ENCODE measurements at places on chromosomes 12 and 14.
A peak's percentile ranks its signal among the peaks of the same experiment; 100 is the strongest.

- DNase-seq = no peak
Observed at GRCh38 chr14:86166541-86166940, 636.6 kb downstream of the FLRT2 start.

DNA sequence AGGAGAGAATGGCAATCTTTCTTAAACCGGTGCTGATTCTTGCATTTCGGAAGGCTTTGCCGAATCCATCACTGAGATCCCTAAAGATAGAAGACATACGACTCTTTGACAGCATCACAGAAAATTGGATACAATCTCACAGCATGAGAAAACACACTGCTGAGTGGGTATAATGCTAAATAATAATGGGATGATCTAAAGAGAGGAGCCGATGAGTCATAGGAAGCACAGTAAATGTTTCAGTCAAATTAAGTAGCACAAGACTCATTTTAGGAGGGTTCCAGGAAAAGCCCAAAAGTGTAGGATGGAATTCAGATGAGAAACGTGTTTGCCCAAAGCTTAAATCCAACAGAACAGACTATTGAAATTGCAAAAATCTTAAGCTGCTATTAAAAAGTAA is 81.7 kb downstream of the CPNE8 start:
- DNase-seq = no peak

DNA sequence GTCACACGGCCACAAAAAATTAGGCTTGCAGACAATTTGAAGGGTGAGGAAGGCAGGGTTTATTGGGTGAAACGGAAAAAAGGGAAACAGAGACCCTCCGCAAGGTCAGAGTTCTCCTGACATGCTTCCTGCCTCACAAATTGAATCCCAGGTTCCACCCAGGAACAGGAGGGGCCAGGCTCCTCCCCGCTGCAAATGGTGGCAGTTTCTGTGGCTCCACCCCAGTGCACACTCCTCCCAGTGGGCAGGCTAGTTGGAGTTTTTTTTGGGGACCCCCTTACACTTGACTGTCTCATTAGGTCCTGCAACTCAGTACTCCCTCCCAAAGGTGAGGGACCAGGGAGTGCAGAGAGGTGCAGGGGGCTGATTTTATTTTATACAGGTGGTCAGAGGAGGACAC is 39.4 kb upstream of the PPP1CC start:
- no peak for DNase-seq

DNA sequence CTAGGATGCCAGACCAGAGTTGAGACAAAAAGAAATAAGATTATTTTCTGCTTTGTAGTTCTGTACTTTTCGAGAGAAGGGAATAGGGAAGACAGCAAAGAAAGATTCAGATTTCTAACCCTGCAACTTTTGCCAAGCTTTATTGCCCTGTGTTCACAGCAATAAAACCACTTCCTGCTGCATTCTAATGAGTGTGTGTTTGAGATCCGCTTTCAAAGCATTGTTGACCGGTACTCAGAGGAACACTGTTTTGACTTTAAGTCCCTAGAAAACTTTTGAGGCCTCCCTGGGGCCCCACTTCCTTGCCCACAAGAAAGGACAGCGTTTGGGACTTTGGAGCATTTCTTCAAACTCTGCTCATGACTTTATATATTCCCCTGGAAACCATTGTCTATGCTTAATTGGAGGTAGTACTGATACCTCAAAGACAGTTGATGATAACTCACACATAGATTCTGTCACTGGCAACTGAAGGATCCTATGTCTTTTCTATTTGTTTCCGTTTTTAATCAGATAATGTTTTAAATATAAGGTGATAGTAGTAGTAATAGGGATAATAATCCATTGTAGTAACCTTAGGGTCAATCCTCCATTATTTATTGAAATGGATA is 1.3 kb downstream of the RNASE6 start:
- DNase-seq = no peak

GRCh38 chr14:102351023-102351422 is 11.7 kb downstream of the CINP start:
- no peak for DNase-seq

DNA sequence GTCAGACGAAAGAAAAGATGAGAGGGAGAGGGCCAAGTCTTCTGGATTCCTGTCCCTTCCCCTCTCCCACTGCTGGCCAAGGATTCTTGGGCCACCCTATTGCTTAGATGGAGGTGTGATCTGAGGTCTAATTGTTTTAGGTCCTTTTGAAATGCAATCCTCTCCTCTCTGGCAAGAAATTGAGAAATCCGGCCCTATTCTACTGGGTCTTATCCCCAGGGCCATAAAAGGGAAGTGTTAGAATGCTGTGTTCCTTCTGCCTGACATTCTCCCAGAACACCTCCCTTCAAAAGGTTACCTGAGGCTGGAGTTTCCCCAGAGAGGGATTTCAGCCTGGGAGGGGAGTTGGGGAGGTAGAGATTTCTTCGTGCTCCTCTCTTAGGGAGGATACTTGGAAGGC is 4.4 kb downstream of the WNT5B start:
- no peak for DNase-seq

DNA sequence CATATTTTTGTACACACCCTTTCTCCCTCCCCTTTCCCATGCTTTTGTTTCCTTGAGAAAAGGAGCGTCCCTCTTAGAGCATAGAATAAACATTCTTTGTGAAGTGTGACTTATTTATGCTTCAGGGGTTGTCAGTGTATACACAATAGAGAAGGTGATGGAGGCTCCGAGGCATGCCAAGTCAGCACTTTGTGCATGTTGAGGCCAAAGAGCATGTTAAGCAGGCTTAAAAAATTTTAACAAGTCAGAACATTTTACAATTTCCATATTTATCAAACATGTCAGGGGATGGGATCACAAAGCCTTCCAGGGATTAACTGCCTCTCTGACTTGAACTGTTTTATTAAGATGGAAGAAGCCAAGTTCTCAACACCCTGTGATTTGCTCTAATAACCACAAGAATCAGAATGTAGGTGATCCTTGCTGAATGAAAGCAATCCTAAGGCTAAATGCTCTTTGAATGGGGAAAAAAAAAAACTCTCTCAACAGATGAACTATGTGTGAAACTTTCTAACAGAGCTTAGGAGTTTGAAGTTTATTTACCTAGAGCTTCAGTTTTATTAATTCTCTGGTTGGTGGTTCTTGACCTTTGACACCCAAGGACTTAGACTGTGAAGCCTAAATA is 223.1 kb downstream of the RAD51B start:
- no peak for DNase-seq

DNA sequence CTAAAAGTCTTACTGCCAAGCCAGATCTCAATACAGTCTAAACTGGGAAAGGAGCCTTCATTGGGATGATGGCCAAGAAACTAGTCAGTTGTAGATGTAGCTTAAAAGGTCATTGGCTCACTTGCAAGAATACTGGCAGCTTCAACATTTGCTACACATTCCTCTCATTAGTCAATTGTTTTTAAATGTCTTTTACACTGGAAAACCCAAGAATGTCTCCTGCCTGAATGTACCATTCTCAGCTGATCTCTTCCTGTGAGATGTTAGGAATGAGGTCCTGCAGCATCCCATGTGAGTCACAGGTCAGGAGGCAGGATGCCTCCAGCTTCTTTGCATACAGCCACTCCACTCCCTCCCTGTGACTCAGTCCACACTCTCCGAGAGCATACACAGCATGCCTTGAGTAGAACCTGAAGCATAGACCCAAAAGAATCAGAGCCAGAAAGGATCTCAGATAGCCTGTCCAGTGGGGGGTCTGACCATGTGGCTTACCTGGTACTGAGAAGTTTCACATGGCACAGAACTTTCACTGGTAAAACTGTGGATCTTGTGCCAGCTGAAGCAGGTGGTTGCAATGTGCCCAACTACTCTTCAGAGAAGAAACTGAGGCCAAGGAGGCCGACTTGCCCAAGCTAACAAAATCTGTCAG is 56.0 kb upstream of the HECTD1 start:
- DNase-seq = no peak

- DNase-seq = no peak
Observed at GRCh38 chr12:38053655-38054464, 262.7 kb upstream of the ALG10B start.

GRCh38 chr12:131091976-131092691 is 138.4 kb downstream of the ADGRD1 start:
- DNase-seq = peak; percentile 65

GRCh38 chr14:94767321-94767878 is 2.5 kb downstream of the GSC start:
- DNase-seq = no peak

GRCh38 chr14:34300882-34301734 is 160.9 kb downstream of the SPTSSA start:
- DNase-seq = no peak

GRCh38 chr12:43226151-43226550 is 325.9 kb downstream of the ADAMTS20 start:
- no peak for DNase-seq

DNA sequence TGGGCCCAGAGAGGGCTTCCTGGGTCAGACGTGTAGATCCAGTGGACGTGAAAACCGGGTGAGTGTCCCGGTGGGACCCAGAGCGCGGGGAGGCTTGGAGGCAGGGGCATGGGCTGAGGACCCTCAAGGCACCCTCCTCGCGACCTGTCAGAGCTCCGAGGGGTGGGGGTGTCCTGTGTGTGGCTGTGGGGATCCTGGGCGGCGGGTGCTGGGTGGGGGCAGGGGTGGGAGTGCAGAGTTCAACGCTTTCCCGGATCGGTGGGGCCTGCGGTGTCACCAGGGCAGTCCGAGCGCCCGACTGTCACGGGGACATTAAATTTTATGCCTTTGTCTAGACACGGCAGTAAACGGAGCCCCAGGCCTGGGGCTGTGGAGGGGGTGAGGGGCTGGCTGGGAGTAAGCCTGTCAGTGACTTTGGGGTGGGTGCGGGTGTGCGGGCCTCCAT is 1.0 kb downstream of the TMEM121 start:
- no peak for DNase-seq

DNA sequence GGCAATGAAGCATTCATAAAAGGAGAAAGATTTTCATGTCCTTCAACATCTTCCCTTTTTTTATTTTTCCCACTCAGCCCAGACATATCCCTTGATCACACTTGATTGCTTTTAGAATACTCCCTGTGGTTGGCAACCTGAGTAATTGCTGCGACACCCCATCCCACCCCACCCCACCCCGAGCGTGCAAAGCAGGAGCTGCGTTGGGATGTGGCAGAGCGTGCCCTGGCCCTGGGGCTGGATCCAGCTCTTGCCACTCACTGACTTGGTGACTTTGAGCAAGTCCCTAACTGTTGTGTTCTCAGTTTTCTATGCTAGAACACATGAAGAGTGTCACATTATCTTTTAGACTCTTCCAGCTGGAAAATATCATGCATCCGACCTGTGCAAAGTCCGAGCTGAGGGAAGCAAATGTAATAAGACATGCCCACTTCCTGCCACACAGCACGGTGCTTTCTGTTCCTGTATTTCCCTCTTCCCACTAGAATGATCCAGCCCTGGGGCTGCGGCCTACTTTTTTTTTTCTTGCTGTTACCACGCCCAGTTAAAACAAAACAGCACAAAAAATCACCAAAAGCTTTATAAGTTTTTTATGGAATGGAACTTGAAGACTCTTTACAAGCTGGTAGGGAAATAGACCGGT is 4.0 kb downstream of the ASCL4 start:
- DNase-seq = no peak

DNA sequence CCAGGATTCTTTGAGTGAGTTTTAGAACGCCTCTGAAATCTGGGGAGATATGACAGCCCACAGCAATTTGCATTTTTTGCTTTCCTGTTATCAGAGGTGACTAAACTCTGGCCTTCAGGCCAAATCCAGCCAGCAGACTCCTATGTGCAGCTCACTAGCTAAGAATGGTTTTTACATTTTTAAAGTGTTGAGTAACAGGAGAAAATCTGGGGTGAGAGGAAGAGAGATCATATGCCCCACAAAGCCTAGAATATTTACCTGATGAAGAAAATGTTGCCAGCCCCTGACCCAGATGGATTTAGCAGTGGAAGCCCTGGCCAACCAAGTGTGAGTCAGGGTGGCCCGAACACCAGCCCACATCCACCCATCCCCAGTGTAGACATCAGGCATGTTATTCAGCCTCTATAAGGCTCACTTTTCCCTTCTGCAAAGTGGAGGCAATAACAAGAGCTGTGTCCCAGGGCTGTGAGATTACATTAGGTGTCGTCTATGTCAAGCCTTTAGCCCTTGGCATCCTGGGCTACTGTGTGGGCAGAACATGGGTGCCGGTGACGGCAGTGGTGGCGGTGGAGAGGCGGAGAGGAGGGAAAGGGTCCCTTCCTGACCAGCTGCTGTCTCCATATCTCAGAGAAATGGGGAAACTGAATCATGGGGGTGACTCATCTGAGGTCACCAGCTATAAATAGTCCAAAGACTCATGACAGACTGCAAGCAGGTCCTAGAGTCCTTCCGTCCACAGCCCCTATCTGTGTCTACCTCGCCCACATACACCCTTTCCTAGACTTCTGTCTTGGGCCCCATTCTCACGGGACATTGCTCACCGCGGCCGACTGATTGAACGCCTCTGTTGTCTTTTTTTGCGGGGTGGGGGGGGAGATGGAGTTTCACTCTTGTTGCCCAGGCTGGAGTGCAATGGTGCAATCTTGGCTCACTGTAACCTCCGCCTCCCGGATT is 32.6 kb upstream of the CD9 start:
- peak; percentile 52 for DNase-seq

DNA sequence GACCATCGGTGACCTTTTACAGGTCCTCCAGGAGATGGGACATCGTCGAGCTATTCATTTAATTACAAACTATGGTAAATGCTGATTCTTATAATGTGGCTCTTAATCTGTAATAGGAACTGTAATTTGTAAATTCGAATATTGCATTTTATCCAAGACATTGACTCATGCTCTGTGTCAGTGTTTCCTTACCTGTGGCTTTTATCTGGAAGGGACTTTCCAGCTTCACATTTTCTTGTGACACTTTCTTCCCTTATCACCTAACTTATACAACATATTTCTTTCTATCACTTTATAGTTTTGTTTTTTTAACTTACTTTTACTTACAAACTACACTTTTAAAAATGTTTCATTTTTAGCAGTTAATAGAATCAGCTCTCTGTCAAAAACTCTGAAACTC is 14.8 kb downstream of the IRAK3 start:
- DNase-seq = no peak

GRCh38 chr14:70784886-70785285 is 24.4 kb downstream of the MAP3K9 start:
- no peak for DNase-seq

- peak; percentile 81 for DNase-seq
Observed at GRCh38 chr14:58426670-58427280, 556 bp downstream of the TIMM9 start.

GRCh38 chr14:68479247-68479646 is 313.6 kb downstream of the ZFP36L1 start:
- DNase-seq = no peak

- no peak for DNase-seq
Observed at GRCh38 chr12:53115112-53115890, 12.0 kb downstream of the SOAT2 start.

DNA sequence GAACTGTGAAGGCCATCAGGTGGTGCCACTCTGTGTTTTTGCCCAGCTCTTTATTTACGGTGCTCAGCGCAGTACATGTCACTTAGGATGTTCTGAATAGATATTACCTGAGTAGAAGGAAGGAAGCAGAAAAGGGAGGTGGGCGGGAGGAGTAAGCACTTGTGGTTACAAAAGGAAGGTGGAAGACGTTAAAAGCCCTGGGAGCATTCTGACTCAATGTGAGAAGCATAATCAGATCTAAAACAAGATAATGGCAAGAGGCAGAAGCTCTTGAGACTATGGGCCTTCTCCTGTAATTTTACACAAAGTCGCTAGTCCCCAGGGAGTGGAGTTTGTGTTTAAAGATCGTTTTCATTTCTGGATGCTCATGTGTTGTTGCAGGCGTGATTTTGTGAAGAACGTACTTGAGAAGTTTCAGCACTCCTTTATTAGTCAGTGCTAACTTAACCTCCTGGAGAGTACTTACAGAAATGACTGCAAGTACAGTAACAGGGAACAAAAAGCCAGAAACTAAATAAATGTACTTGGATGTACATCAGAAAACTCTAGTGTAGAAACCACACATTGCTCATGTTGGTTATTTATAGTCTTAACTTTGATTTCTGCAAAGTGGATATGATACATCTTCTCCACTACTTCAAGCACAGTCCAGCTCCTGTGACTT is 1523.5 kb downstream of the AACS start:
- no peak for DNase-seq

Data from stimulated activated effector memory CD8-positive, alpha-beta T cell treated with anti-CD3 and anti-CD28 coated beads, Interleukin-12 subunit alpha, Interleukin-12 subunit beta, amount 100 ng/mL, for 72 hours (primary cell).